ENCODE measurements at places on chromosomes 1 and 21.

- DNase-seq, result no peak
These were observed 24.5 kb downstream of the ELF3 start for GRCh38 chr1:202034683-202035462.

GRCh38 chr1:54276617-54277450 is 76.9 kb downstream of the MRPL37 start:
- DNase-seq, result no peak

DNA sequence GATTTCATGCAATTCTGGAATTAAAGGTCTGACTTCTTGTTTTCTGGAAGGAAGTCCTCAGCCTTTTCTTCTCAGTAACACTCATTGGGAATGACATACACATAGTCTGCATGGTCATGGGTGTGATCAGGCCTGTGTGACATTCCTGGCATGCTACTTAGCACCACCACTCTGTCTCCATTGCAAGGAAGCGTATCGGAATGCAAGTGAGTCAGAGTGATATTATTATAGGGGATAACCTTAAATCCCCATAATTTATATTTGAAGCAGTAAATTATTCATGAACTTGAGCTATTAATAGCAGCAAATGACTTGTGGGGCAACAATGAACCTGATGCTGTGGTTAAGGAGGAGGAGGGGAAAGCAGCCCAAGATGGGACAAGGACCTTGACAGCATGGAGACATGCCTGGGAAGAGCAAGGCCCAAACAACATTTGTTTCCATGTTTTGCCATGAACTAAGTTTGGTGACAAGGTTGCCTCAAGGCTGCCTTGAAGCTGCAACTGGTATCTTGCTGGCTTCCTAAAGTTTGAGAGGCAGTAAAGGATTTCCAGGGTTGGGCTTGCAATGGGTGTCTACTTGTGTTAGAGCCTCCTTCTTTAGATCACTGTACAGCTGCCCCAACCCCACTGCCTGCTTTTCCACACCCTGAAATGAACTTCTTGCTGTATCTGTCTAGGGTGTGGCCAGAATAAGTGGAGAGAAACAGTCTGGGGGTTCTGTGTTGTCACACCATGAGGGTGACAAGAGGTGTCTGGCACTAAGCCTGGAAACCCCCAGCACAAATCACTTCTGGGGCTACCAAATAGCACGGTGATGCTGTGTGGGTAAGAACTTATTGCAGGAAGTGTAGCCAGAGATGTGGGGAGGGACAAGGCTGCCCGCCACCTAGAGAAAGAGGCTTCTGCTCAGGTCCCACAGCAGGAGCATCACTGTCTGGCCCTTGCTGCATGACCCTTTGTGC is 4.6 kb downstream of the MAB21L3 start:
- no peak for DNase-seq

DNA sequence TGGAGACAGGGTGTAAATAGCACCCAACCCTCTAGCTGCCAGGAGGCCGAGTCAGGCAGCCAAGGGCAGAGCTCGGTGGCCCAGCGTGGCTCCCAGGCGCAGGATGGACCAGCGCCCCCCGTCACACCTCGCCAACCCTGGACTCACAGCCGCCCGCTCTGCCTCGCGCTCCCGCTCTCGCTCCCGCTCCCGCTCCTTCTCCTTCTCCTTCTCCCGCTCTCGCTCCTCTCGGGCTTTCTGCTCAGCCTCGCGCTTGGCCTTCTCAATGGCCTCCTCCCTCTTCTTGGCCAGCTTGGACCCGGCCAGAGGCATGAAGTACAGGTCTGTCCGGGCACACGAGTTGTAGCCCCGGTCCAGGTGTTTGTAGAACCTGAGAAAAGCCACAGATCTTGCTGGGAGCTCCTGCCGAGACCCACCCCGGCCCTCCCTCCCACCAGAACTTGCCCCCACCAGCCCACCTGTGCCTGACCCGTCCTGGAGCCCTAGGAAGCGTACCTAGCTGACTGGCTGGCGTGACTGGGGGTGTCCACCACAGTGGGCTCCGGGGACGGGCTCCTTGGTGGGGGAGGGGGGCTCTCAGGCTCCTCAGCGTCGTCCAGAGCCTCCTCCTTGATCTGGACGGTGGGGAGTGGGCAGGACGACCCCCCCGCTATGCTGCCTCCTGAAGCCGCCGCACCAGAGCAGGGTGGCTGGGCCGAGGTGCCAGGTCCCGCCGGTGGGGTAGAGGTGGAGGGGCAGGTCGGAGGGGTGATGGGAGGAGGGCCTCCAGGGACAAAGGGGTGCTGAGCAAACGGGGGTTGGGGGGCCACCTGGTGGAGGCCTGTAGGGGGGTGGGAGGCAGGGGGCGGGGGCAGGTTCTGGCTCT is 41.9 kb downstream of the SLC45A1 start:
- DNase-seq, result no peak

GRCh38 chr1:159120317-159120716 is 43.8 kb upstream of the AIM2 start:
- no peak for DNase-seq

GRCh38 chr1:162823231-162823630 is 32.7 kb downstream of the HSD17B7 start:
- no peak for DNase-seq

GRCh38 chr1:221800831-221801230 is 58.9 kb upstream of the DUSP10 start:
- DNase-seq, result no peak

GRCh38 chr1:73411479-73411878 is 786.5 kb downstream of the LRRIQ3 start:
- DNase-seq, result no peak

GRCh38 chr1:44661781-44662682 is 12.2 kb downstream of the TMEM53 start:
- DNase-seq, result no peak

- no peak for DNase-seq
These were observed 6.0 kb downstream of the CZIB start for GRCh38 chr1:53214376-53214940.

All from activated T-helper 9 cell treated with anti-CD3 and anti-CD28 coated beads, Interleukin-2, amount 50 U/mL, for 16 hours (primary cell).